ENCODE measurements at places on chromosomes 12 and 14. TPM values are rescaled to one million over a fixed set of nuclear protein-coding genes. Genes with fewer than 3 reads are reported as not detected.

DNA sequence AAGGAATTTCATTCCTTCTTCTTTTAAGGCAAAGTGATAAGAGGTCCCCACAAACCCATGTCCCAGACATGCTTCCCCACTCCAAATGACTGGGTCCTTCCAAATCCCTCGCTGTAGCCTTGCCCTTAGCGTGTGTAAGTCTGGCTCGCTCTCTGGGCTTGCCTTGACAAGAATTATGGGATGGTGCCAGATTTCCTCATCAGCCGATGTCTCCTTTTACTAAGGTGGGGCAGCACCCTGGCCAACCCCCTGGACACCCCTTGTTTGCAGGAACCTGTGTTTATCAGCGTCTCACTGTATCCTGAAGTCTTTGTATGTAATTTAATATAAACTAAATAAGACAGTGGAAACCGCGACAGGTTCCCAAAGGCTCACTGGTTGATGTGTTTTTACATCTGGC is 493.3 kb downstream of the EGLN3 start:
- DNase-seq, result no peak
- H3K4me1 ChIP-seq, result no peaks in the 10 kb centered on the region
- H3K36me3 ChIP-seq, result no peaks in the 10 kb centered on the region
- no peak overlapping the region for H3K27ac ChIP-seq
- H3K27me3 ChIP-seq, result no peaks in the 10 kb centered on the region

DNA sequence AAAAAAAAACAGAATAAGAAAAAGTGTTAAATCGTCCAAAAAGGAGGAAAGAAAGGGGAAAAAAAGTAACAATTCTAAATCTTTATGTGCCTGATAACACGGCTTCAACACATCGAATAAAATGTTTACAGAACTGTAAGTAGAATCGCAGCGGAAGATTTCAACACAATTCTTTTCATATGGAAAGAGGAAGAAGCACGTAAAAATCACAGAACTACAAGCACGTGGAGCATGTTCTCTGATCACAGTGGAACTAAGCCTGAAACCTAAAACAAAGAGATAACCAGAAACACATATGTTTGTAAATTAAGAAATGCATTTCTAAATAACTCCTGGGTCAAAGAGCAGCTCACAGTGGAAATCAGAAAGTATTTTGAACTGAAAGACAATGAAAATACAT is 8.7 kb downstream of the CLEC7A start:
- H3K27ac ChIP-seq, result no peak overlapping the region
- H3K4me3 ChIP-seq, result no peak overlapping the region
- no peaks in the 10 kb centered on the region for H3K36me3 ChIP-seq
- H3K4me1 ChIP-seq, result no peaks in the 10 kb centered on the region

- no peaks in the 10 kb centered on the region for H3K27me3 ChIP-seq
- H3K4me1 ChIP-seq, result no peaks in the 10 kb centered on the region
- no peaks in the 10 kb centered on the region for H3K36me3 ChIP-seq
These were observed 10.0 kb upstream of the RHEBL1 start for GRCh38 chr12:49079793-49080192.

- H3K27ac ChIP-seq, result no peak overlapping the region
- no peaks in the 10 kb centered on the region for H3K4me1 ChIP-seq
- no peaks in the 10 kb centered on the region for H3K27me3 ChIP-seq
- no peaks in the 10 kb centered on the region for H3K36me3 ChIP-seq
- H3K4me3 ChIP-seq, result no peak overlapping the region
These were observed 62.9 kb upstream of the PDE3A start for GRCh38 chr12:20305470-20305869.

GRCh38 chr12:104514092-104514810 is 57.5 kb downstream of the CHST11 start:
- no peaks in the 10 kb centered on the region for H3K36me3 ChIP-seq
- H3K4me1 ChIP-seq, result no peaks in the 10 kb centered on the region
- H3K27me3 ChIP-seq, result no peaks in the 10 kb centered on the region
- H3K4me3 ChIP-seq, result no peak overlapping the region
- H3K27ac ChIP-seq, result no peak overlapping the region

Gene IL31
- not detected for total RNA-seq
